ENCODE measurements at places on chromosomes 6 and 20. TPM values are rescaled to one million over a fixed set of nuclear protein-coding genes. Genes with fewer than 3 reads are reported as not detected.

DNA sequence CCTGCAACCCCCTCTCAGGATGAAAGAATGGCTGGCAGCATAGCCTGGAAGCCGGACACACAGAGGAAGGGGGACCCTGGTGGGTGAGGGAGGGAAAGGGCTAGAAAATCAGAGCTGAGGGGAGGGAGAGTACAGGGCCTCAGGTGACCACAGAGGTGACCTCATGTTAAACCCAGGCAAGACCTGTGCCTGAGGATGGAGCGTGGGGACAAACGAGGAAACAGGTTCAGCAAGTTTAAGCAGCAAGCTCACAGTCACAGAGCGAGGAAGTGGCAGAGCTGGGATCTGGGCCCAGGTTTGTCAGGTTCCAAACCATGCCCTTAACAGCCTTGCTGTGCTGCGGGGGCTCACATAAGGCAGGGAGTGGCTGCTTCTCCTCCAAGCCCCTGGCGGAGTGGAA lies 4.0 kb upstream of the BPI start:
- DNase-seq = no peak

ADGB gene
- total RNA-seq = not detected

- no peak for DNase-seq
Measured at GRCh38 chr6:110681543-110682459, 133.5 kb downstream of the CDK19 start.

GRCh38 chr6:169321546-169321945 lies 67.9 kb upstream of the THBS2 start:
- DNase-seq = no peak

DNA sequence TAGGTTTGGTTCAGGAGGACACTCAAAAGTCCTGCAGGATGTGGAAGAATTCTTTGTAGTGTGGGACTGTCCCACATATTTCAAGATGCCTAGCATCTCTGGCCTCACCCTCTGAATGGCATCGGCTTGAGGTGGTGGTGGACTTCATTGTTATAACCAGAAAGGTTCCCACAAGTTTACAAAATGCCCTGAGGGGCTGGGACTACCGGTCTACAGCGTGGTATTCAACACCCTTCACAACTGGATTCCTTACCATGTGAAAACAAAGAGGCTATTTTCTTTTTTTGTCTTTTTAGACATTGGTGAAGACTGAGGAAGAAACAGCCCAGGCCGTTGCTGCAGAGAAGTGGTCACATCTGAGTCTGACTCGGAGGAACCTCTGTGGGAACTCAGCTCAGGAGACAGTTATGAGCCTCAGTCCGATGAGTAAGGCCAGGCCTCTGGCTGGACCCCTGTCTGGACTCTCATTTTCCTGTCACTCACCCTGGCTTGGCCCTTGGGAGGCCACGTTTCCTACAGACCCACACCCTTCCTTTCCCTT lies 15.2 kb downstream of the PGBD1 start:
- DNase-seq = no peak

DCDC2 gene
- total RNA-seq = 0.05 TPM
